ENCODE measurements at places on chromosomes 6 and 20.

DNA sequence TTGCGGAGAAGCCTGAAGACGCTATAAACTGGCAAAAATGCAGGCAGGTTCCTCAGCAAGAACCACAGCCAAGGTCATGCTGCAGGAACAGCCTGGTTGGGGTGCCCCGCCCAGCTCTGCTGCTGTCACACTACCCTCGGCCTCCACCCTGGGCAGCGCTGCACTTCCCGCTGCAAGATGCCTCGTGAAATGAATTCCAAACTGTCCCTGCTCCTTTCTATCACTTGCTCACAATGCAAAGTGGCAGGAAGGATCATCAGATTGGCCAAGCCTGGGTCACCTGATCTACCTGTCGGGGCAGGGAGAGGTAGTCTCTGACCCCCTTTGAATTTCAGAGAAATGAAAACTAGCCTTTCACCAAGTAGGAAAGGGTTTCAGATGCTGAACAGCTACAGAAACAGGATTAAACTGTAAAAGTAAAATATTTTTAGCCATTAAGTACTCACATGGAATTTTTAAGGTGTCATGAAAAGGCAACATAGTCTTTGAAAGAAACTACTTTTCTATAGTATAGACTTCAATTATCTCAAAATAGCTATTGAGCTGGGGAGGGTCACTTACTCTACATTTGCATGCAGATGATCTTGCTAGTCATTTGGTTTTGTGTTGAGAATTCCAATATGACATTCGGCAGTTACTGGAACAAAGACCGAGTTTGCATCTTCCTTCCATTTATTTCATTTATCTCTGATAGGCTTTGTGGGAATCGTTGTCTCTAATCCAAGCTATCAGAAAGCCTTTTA, 236.4 kb upstream of the ASCC3 start:
- DNase-seq = no peak

DNA sequence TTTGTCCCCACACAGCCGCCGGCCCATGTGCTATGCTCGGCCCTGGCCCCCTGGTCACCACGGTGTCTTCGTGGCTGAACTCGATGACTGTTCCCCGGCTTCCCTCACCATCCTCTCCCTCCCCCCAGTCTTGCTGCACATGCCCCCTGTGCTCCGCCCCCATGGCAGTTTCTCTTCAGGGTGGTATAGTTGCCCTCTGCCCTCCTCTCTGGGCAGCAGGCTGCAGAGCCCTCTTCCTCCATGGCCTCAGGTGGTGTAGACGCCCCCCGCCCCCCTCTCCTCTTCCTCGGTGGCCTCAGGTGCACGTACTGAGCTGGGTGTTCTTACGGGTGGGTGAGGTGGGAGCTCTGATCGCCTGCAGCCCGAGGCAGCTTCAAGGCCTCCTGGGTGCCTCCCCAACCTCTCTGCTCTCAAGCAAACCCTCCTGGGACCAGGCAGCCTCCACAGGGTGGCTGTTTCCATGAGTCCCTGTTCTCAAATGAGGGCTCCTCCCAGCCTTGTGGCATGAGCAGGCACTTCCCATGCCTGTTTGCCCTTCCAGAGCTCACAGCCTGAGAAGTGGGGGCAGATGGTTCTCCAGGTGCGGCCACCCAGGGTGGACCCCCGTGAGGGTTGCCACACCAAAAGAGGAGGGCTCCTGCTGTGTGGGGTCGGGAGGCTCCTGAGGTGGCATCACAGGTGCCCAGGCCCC, 24.8 kb downstream of the COL20A1 start:
- DNase-seq = no peak

DNA sequence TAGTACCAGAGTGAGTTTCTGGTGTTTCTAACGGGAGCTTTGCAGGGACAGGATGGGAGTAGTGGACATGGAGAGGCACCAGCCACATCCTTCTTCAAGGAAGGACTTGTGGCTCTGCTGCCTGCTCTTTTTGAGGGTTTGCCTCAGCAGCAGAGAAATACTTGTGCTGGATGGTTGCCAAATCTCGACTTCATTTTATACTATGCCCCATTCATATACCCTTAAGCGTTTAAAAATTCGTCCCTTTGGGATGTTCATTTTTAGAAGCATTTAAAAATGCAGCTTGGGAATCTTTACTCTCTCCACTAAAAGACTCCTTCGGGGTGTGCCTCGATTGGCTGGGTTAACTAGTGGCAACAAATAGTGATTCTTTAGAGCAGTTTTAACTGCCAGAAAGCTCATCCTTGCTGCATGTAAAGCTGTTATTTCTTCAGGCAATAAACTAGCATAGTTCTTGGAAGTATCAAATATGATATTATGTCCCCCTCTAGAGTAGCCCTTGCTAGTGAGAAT, 126.5 kb upstream of the B3GAT2 start:
- no peak for DNase-seq

GRCh38 chr6:29948277-29948676, 5.9 kb downstream of the HLA-A start:
- no peak for DNase-seq

DNA sequence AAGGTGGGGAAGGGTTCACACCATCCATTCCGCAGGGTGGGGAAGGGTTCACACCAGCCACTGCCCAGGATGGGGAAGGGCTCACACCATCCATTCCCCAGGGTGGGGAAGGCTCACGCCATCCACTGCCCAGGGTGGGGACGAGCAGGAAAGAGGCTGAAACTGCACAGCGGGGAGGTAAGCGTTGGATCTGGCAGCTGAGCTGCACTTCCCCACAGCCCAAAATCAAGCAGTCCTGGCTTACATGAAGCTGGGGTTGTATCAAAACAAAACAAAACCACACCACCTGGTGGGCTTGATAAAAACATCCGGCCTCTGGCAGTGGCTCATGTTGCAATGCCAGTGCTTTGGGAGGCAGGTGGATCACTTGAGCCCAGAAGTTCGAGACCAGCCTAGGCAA, 268.5 kb downstream of the TAF4 start:
- DNase-seq = no peak

- peak; percentile 73 for DNase-seq
Measured at GRCh38 chr6:41779788-41780550, at the start of gene FRS3. FRS3 (minus strand) TSS chr6:41779900; CDS start chr6:41776987, 2,913 bp downstream.

DNA sequence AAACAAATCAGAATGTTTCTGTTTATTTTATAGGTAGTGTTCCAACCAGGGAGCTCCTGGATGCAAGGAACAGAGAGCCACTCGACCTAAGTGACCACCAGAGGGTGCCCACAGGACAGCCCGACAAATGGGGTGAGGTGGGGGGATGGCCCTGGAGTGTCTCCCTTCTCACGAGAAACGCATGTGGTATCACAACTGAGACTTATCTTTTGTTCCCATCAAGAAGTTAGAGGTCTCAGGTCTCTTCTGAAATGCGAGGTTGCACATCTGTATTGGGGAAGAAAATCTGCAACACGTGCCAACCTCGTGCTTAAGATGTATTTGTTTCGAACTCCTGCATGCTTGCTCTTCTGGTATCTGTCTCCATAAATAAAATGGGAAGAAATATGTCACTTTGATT, 104.0 kb downstream of the ISM1 start:
- DNase-seq = no peak

GRCh38 chr6:164982389-164982788, 327.0 kb downstream of the C6orf118 start:
- DNase-seq = no peak

GRCh38 chr6:42720739-42721138, 1.7 kb downstream of the PRPH2 start:
- peak; percentile 54 for DNase-seq

- DNase-seq = peak; percentile 26
Measured at GRCh38 chr6:293193-294174, 1.2 kb downstream of the DUSP22 start.

- no peak for DNase-seq
Measured at GRCh38 chr6:37103169-37104039, 66.5 kb upstream of the PIM1 start.

GRCh38 chr6:100382767-100383195, 81.9 kb downstream of the SIM1 start:
- peak; percentile 5 for DNase-seq

GRCh38 chr6:31814677-31815024, 432 bp downstream of the HSPA1L start:
- peak; percentile 98 for DNase-seq

DNA sequence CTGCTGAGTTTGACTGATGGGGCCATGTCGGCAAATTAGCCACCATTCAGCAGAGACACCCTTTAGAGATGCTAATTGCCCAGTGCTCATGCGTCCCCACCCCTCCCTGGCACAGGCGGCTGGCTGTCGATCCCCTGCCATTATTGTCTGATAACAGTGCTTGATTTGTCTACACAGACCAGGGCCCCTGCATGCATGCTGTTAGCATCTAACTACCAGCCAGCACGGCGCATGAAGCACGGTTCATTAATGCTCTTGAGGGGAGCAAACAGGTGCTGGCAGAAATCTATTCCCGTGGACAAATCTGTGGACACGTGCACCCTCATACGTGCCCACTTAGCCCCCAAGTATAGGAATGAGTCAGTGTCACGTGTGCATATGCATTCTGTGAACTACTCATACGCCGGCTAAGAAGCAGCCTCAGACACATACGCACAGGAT, 32.2 kb downstream of the KCNB1 start:
- peak; percentile 22 for DNase-seq

DNA sequence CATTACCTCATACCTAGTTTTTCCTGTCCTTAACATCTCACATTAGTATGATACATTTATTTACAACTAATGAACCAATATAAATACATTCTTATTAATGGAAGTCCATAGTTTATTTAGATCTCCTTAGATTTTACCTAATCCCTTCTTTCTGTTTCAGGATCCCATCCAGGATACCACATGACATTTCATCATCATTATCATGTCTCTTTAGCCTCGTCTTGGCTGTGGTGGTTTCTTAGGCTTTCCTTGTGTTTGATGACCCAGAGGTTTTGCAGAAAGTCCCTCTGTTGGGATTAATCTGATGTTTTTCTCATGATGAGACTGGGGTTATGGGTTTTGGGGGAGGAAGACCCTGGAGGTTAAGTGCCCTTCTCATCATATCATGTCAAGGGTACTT, 89.3 kb upstream of the IYD start:
- no peak for DNase-seq

DNA sequence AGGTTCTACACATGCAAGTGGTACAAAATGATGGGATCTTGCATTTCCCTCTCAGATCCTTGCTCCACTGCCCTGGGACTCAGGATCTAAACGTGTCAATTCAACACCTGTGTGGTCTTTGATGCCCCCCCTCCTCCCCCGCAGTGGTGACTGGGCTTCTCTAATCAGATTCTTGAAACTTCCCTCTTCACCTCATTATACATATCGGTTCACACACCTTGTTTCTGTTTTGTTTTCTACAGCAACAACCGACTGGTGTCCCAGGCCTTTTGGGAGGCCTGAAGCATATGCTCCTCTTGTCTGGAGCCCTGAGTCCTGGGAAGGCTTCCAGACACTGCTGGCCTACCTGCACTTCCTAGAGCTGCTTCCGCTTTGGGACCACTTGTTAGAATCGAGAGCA, 20.0 kb downstream of the SAMD3 start:
- DNase-seq = no peak

DNA sequence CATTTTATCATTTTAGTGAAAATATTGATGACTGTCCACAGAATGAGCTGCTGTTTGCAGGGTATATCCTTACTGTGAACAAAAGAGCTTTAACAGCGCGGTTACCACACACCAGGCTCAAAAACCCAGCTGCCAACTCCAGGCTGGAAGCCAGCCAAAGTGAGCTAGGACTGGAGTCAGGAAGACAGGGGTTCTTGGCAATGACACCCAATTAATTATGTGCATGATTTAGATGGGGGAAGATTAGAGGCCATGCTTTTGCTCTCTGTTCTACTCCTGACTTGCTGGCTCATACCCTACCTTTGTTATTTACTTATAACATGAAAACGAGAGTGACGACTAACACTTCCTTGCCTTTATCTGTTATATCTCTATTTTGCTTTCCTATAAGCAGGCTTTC, 128.9 kb upstream of the SHLD1 start:
- peak; percentile 64 for DNase-seq

DNA sequence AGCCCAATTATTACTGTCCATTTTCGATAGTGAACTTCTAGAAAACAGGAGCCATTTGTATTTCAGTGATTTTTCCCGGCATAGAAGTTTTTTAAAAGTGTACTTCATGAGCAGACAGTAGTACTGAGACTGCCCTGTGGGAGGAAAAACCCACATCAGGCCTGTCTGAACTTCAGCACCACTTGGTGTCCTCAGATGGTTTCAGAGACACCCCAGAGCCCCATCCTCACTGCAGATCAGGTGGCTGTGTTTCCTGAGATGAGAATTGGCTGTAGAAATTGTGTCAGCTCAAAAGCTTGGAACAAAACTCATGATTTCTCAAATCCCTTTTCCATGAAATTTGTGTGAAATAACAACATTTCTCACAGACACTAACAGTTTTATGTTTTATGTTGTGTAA, 110.0 kb upstream of the RIN2 start:
- DNase-seq = no peak

- DNase-seq = no peak
Measured at GRCh38 chr20:59023616-59024015, 4.4 kb downstream of the TUBB1 start.

- DNase-seq = peak; percentile 62
Measured at GRCh38 chr6:149545258-149545753, 537 bp downstream of the PPIL4 start.

DNA sequence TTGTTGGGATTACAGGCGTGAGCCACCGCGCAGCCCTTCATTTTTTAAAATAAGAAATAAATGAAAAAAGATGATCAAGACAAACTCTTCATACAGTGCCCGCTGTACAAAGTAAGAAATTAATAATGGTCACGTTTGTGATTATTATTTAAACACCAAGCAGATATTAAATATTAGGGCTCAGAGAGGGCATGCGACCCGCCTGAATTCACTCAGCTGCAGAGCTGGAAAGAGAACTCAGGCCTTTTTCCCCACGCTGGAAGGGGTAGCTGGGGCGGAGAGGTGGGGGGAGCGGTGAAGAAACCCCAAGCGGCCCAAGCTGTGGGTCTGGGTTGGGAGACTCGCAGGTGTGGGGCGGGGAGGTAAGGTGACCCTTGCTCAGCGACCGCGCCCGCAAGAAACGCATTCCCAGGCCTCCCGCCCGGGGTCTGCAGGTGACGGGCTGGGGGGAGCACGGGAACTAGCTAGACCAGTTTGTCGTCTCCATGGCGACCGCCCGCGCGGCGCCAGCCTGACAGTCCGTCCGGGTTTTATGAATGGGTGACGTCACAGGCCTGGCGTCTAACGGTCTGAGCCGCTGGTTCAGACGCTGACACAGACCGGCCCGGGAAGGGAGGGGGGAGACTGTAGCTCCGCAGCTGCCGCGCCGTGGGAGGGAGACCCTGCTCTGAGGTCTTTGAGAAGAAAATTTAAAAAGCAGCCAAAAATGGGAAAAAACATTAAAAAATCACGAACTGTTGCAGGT, 1.1 kb upstream of the ID1 start:
- peak; percentile 96 for DNase-seq

DNA sequence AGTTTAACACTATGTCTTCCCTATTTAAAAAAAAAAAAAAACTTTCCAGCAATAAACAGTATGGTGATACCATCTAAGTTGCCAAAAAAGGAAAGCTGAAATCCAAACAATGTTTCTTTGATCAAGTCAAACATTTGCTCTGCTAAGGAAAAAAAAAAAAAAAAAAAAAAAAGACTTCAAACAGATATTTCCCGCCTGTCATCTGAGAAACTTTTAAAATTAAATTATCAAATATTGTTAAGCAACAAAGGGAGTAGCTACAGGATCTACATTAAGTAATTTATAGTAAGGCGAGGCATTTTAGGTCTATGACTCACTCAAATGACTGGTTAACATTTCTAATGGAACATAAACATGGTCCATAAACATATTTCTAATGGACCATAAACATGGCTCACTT, 121.2 kb downstream of the DST start:
- no peak for DNase-seq

GRCh38 chr20:13297147-13297899, 76.2 kb downstream of the ISM1 start:
- DNase-seq = no peak

GRCh38 chr20:55935448-55936208, 69.7 kb downstream of the CBLN4 start:
- DNase-seq = no peak

GRCh38 chr20:25859649-25860530, 163.2 kb upstream of the ZNF337 start:
- DNase-seq = no peak
